Right cardiac atrium (tissue), 5 donors: ENCODE measurements at places on chromosomes 12 and 14.

DNA sequence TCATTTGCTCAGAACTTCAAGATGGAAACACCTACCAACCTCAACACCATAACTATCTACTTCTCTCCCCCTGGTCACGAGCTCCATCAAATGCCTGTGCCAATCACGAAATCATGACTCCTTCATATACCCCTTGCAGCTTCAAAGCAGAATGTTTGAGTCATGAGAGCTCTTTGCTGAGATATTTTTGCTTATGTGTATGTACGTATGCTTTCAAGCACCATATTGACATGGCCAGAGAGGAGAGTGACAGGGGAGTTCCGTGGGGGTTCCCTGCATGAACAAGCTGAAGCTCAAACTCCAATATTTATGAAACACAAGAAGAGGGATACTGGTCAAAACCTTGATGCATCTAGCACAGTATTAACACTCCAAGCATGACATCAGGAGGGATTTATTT is 374.4 kb downstream of the DPF3 start:
- no peak for DNase-seq

DNA sequence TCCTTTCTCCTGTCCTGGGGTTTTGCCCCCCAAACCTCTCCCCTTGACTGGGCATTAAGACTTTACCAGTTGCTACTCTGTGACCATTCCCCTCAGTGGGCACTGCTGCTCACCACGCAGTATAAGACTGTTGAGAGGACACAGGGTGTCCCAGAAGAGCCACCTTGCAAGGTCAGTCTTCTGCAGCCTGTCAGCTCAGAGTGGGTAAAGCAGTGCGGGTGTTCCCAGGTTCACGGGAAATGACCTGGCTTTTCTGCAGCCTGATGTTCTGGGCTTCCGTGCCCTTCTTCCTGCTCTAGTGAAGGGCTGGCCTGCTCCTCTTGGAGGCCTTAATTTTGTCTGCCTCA is 34.2 kb downstream of the KCNA1 start:
- DNase-seq = no peak

- DNase-seq = no peak
Observed at GRCh38 chr14:103749452-103749851, 33.8 kb downstream of the ZFYVE21 start.

DNA sequence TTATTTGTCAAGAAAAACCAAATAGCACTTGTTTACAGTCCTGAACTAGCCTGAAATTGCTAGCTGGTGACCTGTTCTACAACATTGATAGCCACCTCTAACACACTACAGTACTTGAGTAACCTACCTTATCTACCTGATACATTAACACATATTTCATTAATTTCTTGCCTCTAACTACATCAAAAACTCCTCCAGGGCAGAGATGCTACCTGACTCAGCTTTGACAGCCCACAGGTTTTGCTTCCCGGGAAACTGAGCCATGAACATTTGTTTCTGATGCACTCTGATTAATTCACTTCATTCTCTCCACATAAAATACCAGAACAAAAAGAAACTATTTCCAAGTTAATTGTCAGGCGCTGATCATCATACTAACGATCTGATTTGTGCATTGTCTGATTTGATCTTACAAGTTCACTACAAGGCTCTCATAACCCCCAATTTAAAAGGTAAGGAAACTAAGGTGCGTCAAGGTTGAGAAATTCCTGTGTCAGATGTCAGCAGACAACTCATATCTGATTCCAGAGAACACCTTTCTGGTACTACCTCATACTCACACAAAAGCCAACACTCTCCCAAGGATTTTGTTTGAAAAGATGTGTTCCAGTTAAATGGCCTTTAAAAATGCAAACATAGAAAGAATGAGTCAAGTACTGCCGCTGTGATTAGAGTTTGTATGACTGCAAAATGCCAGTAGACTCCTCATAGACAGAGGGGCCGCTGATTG is 768.7 kb downstream of the BCL11B start:
- no peak for DNase-seq

GRCh38 chr12:108559748-108560147 is 1.2 kb downstream of the SART3 start:
- DNase-seq = no peak

- DNase-seq = no peak
Observed at GRCh38 chr12:97292588-97292987, 170.0 kb upstream of the RMST start.

DNA sequence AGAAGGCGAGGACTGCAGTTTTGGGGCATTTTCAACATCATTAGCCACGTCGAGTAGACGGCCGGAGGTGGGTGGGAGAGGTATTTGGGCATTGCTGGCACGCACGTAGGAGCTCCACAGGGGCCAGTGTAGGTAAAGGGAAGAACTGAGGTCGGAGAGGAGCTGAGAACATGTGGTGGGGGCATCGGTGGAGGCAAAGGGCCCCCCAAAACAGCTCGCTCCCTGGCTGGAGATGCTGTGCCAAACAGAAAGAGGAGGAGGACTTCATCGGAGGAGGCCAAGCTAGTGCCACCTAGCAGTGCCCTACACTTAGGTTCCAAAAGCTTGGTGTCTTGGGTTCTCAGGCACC is 52.0 kb upstream of the PPP2R5C start:
- DNase-seq = no peak

DNA sequence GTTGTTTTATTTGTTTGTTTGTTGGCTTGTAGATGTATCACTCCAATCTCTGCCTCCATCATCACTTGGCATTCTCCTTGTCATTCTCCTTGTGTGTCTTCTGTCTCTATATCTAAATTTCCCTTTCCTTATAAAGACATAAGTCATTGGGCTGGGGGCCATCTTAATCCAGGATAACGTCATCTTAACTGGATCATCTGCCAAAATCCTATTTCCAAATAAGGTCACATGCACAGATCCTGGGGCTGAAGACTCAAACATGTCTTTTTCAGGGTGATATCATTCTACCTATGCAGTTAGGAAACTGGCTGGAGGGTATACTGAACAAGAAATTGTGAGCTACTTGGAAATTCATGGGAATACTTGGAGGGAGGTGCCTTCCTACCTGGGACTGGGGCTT is 8.7 kb upstream of the CCDC60 start:
- DNase-seq = no peak

DNA sequence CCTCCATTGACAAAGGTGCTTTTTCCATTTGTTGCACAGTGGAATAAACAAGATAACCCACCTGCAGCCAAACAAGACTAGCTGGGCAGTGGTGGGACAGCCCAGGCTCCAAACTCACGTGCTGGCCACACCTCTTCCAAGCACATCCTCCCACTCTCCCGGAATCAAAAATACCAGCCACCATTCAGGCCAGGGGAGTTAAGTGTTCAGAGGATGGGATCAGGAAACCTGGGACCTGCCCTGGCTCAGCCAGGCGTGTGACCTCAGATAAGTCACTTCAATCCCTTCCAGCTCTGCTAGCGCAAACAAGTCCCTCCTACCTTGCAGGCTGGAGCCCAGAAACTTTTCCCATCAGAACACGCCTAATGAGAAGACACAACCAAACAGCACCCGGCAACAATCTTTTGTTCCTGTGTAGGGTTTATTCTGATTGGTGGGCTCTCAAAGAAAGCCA is 43.3 kb downstream of the ACTN1 start:
- peak; percentile 73 for DNase-seq

DNA sequence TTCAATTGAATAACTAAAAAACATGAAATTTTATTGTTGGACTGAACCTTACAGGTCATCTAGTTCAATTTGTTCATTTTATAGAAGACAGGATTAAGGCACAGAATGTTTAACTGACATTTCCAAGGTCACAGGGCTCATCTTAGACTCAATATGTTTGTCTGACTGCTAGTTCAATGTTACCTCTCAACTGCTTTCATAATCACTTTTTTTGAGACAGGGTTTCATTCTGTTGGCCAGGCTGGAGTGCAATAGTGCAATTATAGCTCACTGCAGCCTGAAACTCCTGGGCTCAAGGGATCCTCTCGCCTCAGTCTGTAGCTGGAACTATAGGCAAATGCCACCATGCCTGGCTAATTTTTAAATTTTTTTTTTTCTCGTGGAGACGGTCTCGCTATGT is 24.4 kb upstream of the ITGA5 start:
- DNase-seq = no peak

GRCh38 chr12:39301422-39301821 is 141.5 kb downstream of the KIF21A start:
- no peak for DNase-seq

- no peak for DNase-seq
Observed at GRCh38 chr14:36162267-36162666, 14.3 kb downstream of the PTCSC3 start.

DNA sequence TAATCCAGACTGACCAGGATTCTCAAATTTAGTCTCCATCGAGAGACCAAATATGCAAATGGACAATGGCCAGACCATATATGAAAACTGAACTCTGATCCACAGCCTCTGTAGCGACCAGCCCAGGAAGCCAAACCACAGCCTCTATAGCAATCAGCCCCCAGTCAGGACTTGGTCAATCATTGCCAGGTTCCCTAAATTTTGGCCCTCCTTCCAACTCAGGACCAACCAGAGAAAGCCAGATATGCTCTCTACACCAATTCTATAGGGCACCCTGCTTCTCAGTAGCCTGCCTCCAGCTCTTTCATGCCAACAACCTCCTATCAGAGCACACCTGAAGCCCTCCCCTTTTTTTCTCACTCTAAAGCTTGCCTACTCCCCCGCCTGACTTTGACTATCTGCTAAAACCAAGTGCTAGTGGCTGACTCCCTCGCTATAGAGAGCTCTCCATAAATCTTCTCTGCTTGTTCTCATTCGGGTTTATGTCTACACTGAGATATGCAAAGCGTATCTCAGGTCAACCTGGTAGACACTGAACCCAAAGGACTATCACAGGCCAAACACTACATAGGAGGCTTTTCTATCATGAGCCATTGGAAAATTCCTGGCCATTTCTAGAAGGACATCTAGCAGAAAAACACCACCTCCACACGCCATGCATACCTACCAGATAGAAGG is 110.5 kb upstream of the FUT8 start:
- DNase-seq = no peak

DNA sequence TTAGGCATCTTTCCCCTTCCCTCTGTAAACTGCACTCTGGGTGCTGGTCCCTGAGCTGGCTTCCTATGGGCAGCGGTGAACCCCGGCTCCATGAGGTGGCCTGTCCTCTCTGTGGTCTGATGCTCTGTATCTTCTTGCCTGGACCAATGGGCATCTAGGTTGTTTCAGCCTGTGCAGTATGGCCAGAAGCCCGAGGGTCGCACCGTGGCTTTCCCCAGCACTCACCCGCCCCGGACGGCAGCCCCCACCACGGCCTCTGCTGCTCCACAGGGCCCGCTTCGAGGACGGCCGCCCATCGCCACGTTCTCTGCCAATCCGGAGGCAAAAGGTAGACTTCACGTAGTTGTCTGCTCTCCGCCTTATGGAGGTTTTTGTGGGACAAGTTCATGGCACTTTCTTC is 70.1 kb downstream of the EP400 start:
- no peak for DNase-seq

- DNase-seq = no peak
Observed at GRCh38 chr12:73867147-73867546, 670.5 kb upstream of the ATXN7L3B start.

- peak; percentile 72 for DNase-seq
Observed at GRCh38 chr14:91303091-91303923, 58.8 kb upstream of the GPR68 start.

DNA sequence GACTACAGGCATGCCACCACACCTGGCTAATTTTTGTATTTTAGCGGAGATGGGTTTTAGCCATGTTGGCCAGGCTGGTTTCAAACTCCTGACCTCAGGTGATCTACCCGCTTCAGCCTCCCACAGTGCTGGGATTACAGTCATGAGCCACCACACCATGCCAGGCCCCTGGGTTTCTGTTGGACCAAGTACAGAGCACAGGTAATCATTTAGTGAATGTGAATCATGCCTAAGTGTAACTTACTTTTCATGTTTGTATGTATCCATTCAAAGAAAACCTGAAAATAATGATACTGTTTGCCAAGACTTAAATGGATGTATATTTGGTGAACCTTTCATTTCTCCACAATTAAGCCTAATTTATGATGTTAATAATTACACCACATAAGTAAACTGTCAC is 65.9 kb downstream of the FGD6 start:
- DNase-seq = no peak
